ENCODE measurements at places on chromosomes 16 and 17.

DNA sequence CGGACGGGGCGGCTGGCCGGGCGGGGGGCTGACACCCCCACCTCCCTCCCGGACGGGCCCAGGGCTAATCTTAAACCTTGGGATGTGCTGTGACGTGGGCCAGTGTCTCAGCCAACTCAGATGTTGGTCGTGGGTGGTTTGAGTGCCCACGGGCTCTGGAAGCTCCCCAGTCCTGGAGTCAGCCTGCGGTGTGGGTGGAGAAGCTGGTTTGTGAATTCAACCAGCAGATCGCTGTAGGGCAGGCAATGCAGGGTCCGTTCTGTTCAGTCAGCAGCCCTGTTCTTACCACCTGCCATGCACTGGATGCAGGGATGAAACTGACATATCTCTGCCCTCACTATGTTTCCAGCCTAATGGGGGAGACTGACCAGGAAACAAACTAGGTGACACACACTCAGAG lies 8.0 kb upstream of the ZNF500 start:
- DNase-seq: no peak

DNA sequence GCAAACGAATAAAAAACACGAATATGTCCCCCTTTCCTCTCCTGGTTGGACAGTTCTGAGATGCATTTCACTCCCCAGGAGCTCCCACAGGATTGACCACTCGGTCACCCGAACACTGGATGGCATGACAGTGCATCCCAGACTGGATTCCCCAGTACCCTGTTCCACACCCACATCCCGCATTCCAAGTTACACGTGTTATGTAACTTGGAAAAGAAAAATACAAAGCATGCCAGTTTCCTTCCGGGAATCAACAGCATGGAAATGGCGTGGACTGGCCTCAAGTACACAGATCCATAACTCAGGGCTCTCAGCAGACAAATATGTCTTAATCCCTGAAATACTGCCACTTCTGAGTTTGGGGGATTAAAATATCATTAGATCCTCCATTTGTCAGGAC lies 12.6 kb upstream of the KLHL36 start:
- DNase-seq: no peak

DNA sequence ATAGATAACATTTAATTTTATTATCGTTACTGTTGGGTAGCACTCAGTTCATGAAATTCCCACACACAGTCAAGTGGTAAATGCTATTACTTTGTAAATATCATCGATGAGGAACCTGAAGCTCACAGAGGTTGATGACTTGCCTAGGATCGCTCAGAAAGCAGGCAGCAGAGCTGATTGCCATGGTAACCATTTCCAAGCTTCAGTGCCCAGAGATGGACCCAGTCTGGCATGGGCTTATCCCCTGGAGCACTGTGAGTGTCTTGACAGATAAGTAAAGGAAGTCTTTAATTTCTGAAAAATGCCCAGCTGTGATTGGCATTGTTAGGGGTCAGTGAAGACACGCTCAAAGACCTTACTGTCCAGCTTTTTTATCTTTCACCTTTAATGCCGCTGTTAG lies 95.0 kb downstream of the PRKCB start:
- DNase-seq: no peak

DNA sequence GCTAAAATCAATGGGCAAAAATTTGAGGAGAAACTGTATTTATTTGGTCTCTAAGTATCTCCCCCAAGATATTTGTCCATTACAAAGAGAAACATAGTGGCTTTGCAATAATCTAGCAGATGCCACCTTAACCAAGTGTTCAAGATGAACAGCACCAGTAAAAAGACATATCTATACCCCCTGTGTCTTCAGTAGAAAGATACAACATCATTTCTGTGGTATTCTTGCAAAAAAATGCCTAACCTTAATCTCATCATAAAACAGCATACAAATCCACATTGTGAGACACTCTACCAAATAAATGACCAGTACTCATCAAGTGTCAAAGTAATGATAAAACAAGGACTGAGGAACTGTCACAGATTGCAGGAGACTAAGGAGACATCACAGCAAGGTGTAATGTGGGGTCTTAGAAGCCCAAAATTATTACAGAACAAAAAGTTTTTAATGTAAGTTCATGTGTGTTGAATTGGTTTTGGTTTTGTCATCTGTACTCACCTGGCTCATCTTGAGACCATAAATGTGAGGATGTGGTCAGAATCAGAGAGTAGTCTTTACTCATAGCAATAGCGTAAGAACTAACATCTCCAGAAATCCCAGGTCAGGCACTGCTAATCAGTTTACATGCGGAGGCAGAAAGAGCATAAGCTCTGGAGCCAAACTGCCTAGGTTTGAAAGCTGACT lies 77.2 kb downstream of the AATF start:
- no peak for DNase-seq

GRCh38 chr16:27258241-27258734 lies 10.3 kb downstream of the NSMCE1 start:
- DNase-seq: no peak

DNA sequence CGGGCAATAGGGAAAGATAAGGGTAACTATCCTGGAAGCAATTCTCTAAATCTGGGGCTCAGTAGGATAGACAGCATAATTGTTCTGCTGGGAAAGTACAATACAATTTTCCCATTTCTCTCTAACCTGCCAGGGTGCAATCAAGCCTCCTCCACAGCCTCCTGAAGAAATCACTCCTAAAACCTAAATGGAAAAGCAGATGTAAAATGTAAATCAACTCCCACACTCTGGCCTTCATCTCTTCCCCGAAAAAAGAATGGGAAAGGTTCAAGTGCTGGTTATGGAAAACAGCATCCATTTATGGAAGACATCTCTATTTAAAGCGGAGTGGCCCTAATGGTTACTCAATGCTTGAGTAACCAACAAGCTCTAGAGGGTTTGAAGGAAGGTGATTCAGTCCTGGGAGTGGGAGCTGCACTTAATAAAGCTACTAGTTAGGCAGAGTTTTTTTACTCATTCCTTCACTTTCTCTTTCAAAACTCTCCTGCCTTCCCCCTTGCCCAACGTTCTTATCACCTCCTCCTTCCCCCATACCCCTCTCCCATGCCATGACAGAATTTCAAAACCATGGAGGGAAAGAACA lies 5.1 kb downstream of the MMD start:
- no peak for DNase-seq

DNA sequence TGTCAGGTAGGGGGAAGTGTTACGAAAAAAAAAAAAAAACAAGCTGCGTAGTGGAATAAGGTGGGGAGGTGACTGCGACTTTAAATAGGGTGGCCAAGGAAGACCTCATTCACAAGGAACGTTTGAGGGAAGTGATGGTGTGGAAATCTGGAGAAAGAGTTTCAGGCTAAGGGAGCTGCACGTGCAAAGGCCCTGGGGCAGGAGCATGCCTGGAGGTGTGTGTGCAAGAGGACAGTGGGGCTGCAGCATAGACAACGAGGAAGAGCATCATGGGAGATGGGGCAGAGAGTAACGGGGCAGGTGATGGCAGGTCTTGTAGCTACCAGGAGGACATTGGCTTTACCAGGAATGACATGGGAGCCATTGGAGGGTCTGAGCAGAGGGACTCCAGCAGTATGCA lies 12.0 kb downstream of the GSG1L start:
- no peak for DNase-seq
